ENCODE measurements at places on chromosomes 2 and 18. TPM values are rescaled to one million over a fixed set of nuclear protein-coding genes. Genes with fewer than 3 reads are reported as not detected.

Gene SLC9A4
- total RNA-seq: not detected

Gene SPDYA
- 0.35 TPM for total RNA-seq

Gene CHRNG
- not detected for total RNA-seq

Gene ABCG8
- total RNA-seq: not detected

Gene RGPD3
- total RNA-seq: 0.17 TPM

Gene KHK
- total RNA-seq: 20.5 TPM

Gene MRO
- 0.67 TPM for total RNA-seq

Gene CHRNA1
- not detected for total RNA-seq

Gene CNDP1
- total RNA-seq: not detected

Gene CDH19
- not detected for total RNA-seq

DNA sequence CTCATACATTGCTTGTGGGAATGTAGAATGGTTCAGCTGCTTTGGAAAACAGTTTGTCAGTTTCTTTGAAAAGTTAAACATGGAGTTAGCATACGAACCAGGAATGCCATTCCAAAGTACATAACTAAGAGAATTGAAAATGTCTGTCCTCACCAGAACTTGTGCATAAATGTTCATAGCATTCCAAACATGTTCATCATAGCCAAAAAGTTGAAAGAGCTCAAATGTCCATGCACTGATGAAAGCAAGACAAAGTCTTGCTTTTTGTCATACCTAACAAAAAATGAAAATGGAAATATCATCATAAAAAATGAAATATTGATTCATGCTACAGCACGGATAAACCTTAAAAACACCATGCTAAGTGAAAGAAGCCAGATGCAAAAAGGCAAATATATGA is 408.8 kb upstream of the UBE2E3 start:
- no peak overlapping the region for H3K27ac ChIP-seq
- H3K4me3 ChIP-seq: no peak overlapping the region
- H3K36me3 ChIP-seq: no peaks in the 10 kb centered on the region
- H3K27me3 ChIP-seq: no peaks in the 10 kb centered on the region
- DNase-seq: no peak

GRCh38 chr2:20433249-20433648 is 13.6 kb upstream of the RHOB start:
- no peak overlapping the region for H3K27ac ChIP-seq
- H3K27me3 ChIP-seq: no peaks in the 10 kb centered on the region
- no peak overlapping the region for H3K4me3 ChIP-seq
- no peaks in the 10 kb centered on the region for H3K4me1 ChIP-seq
- DNase-seq: no peak
- H3K36me3 ChIP-seq: no peaks in the 10 kb centered on the region

GRCh38 chr2:239121600-239122012 is 273.7 kb downstream of the TWIST2 start:
- no peaks in the 10 kb centered on the region for H3K27me3 ChIP-seq
- no peaks in the 10 kb centered on the region for H3K4me1 ChIP-seq
- H3K36me3 ChIP-seq: peaks cover 22% of the 10 kb centered on the region
- H3K4me3 ChIP-seq: no peak overlapping the region
- no peak for DNase-seq

DNA sequence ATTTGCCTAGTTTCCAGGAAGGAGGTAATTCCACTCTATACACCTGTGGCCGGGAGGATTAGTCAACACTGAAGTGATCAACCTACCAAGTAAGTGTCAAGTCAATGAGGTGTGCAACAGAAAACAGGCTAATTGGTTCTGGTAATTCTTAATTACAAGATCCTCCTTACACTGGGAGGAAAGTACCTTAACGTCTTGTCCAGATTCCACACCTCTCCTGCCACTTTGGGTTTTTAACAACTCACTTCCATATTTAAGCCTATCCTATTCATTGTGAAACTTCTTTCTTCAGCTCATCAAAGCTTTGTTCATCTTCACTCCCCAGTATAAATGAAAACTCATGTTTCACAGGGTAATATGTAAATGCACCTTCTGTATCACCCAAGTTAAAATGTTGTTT is 22.0 kb upstream of the MAP4K4 start:
- no peaks in the 10 kb centered on the region for H3K27me3 ChIP-seq
- no peak overlapping the region for H3K4me3 ChIP-seq
- no peak overlapping the region for H3K27ac ChIP-seq
- H3K36me3 ChIP-seq: no peaks in the 10 kb centered on the region
- no peak for DNase-seq
- H3K4me1 ChIP-seq: no peaks in the 10 kb centered on the region

GRCh38 chr2:176419591-176420071 is 150.4 kb downstream of the MTX2 start:
- no peak overlapping the region for H3K4me3 ChIP-seq
- H3K4me1 ChIP-seq: no peaks in the 10 kb centered on the region
- H3K27me3 ChIP-seq: no peaks in the 10 kb centered on the region
- H3K27ac ChIP-seq: no peak overlapping the region
- no peaks in the 10 kb centered on the region for H3K36me3 ChIP-seq

- no peaks in the 10 kb centered on the region for H3K4me1 ChIP-seq
- no peak overlapping the region for H3K27ac ChIP-seq
- H3K36me3 ChIP-seq: no peaks in the 10 kb centered on the region
Observed at GRCh38 chr2:220858101-220858500, 714.0 kb downstream of the EPHA4 start.

DNA sequence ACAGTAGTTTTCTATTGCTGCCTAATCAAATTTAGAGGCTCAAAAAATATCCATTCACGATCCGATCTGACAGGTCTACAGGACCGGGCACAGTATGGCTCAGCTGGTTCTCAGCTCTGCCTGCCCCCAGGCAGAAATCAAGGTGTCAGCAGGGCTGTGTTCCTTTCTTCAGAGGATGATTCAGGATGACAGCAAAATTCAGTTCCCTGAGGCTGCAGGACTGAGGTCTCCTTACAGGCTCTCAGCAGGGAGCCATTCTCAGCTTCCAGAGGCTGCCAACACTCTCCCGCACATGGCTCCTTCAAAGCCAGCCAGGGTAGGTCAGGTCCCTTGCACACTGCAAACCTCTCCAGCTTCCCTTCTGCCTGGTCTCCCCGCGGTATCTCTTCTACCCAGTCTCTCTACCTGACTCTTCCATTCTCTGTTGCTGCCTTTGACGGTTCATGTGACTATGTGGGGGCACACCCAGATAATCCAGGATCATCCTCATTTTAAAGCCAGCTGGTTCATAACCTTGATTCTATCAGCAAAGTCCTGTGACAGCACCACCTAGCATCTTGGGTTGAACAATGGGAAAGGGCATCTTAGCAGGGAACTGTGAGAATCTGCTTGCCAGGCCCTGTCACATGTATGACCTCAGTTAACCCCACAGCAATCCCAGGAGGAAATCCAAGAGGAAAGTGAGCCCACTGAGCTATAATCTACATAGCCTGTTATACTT is 50.4 kb downstream of the UXS1 start:
- H3K27me3 ChIP-seq: no peaks in the 10 kb centered on the region
- DNase-seq: no peak
- H3K27ac ChIP-seq: no peak overlapping the region
- H3K4me1 ChIP-seq: peaks cover 5% of the 10 kb centered on the region

- no peak for DNase-seq
- no peaks in the 10 kb centered on the region for H3K36me3 ChIP-seq
- H3K4me1 ChIP-seq: no peaks in the 10 kb centered on the region
Observed at GRCh38 chr2:104318001-104318665, 535.8 kb upstream of the POU3F3 start.

DNA sequence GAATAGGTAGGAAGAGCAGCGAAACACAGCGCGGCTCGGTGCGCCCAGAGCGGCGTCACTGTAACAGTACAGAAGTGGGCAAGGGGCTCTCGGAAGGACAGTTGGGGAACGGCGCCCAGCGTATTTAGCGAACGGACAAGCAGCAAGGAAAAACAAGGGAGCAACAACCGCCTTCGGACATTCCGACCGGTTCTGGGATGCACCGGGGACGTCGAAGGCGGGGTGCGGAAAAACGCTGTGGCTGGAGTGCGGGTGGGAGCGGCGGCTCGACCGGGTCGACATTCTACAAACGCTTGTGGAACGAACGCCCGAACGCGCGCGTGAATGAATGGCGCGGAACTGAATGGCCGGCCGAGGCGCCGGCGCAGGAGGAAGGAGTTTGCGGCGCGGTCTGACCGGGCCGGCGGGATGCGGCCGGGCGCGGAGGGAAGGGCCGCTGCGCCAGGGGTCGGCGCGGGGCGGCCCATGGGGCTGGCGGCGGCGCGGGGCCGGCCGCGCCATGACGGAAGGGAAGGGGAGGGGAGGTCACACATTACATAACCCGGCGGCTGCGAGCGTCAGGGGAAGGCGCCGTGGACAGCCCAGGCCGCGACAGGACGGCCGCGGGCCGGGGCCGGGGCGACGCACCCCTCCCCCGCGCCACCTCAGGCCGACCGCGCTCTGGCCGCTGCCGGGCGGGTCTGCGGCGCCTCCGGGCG is 605 bp downstream of the REV1 start:
- H3K4me1 ChIP-seq: peaks cover 3% of the 10 kb centered on the region
- H3K36me3 ChIP-seq: no peaks in the 10 kb centered on the region
- H3K27ac ChIP-seq: peak overlapping the region; percentile 89
- peak overlapping the region; percentile 93 for H3K4me3 ChIP-seq

DNA sequence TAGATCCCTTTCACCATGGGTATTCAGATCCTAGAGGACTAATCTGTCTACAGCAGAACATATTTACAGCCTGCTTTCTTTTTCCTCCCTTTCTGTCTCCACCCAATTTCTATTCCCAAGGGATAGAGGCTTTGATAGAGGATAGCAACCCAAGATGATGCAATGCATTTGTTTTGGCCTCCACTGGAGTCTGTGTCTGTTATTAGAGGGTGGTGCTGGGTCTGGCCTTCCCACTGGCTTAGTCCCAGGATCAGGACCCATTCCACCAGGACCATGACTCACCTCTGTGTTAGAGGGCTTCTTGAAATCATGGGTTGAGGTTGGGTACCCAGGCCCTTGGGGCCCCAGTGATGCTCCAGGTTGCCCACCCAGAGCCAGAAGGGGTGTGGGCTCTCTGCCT is 239.7 kb upstream of the TNP1 start:
- H3K4me1 ChIP-seq: no peaks in the 10 kb centered on the region
- no peak overlapping the region for H3K27ac ChIP-seq
- no peak overlapping the region for H3K4me3 ChIP-seq
- no peaks in the 10 kb centered on the region for H3K27me3 ChIP-seq
- H3K36me3 ChIP-seq: no peaks in the 10 kb centered on the region

DNA sequence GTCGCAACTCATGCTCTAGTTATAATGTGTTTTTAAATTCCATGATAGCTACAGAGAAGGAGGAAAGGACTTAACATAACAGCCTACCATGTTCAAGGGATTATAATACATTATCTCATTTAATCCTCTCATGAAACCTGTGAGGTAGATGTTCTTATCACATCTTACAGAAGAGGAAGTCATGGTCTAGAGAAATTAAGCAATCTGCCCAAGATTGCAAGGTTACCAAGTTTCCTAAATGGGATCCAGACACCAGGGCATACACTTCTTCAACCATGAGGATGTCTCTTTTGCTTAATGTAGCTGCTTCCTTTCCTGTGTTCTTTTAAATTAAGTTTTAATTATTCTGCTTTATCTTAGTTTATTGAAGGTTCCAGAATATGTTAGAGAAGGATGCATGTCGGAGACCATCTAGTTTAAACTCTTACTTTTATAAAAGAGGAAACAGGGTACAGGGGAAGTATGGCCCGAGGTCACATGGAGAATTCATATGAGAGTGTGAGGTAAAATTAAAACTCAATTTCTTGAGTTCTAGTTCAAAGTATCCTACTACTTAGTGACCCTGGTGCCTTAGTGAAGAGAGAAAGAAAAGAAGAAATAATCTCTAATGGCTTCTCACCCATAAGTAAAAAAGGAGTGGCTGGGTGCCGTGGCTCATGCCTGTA is 3.6 kb upstream of the IL1A start:
- no peak for DNase-seq
- H3K36me3 ChIP-seq: no peaks in the 10 kb centered on the region
- H3K4me3 ChIP-seq: no peak overlapping the region
- peaks cover 18% of the 10 kb centered on the region for H3K4me1 ChIP-seq

DNA sequence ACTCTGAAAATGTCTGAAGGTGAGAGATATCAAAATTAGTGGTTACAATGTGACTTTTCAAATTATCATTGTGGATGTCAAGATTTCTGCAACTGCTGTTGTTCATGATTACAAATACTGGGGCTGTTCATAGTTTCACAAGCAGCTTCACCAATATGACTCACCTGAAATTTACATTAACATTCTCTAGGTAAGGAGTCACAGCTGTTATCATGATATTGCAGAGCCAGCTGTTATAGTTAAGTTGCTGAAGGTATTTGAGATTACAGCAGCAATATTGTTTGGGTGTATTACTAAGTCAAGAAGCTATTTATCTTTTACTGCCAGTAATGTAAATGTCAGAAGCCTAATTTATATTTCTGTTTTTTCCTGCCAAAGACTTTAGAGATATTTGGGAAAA is 140.0 kb downstream of the MC4R start:
- no peaks in the 10 kb centered on the region for H3K36me3 ChIP-seq
- no peaks in the 10 kb centered on the region for H3K4me1 ChIP-seq
- H3K27ac ChIP-seq: no peak overlapping the region
- no peak for DNase-seq
- no peak overlapping the region for H3K4me3 ChIP-seq
- no peaks in the 10 kb centered on the region for H3K27me3 ChIP-seq

GRCh38 chr2:20223407-20224163 is 1.3 kb downstream of the SDC1 start:
- peak overlapping the region; percentile 72 for H3K4me3 ChIP-seq
- H3K4me1 ChIP-seq: peaks cover 23% of the 10 kb centered on the region
- peak; percentile 79 for DNase-seq
- no peaks in the 10 kb centered on the region for H3K36me3 ChIP-seq
- H3K27me3 ChIP-seq: peaks cover 5% of the 10 kb centered on the region

DNA sequence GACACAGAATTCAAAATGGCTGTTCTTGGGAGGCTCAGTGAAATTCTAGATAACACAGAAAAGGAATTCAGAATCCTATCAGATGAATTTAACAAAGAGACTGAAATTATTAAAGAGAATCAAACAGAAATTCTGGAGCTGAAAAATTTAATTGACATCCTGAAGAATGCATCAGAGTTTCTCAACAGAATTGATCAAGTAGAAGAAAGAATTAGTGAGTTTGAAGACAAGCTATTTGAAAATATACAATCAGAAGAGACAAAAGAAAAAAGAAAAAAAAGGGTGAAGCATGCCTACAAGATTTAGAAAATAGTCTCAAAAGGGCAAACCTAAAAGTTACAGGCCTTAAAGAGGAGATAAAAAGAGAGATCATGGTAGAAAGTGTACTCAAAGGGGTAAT is 12.0 kb upstream of the RANBP2 start:
- H3K4me1 ChIP-seq: no peaks in the 10 kb centered on the region
- no peaks in the 10 kb centered on the region for H3K27me3 ChIP-seq
- H3K27ac ChIP-seq: no peak overlapping the region
- H3K4me3 ChIP-seq: no peak overlapping the region
- no peaks in the 10 kb centered on the region for H3K36me3 ChIP-seq

All from H1 (cell line).